CD4-positive, CD25-positive, alpha-beta regulatory T cell (primary cell): ENCODE measurements at places on chromosomes 13 and 19. TPM values are rescaled to one million over a fixed set of nuclear protein-coding genes. Genes with fewer than 3 reads are reported as not detected.

Gene ZNF85
- 10.4 TPM for polyA plus RNA-seq

Gene GPI
- polyA plus RNA-seq = 143 TPM

Gene IZUMO1
- polyA plus RNA-seq = not detected

Gene RGCC
- 116 TPM for polyA plus RNA-seq

Gene RANBP3
- 9.0 TPM for polyA plus RNA-seq

Gene RFPL4A
- not detected for polyA plus RNA-seq

Gene CD209
- not detected for polyA plus RNA-seq

Gene CIC
- 0.41 TPM for polyA plus RNA-seq

Gene RNF17
- polyA plus RNA-seq = 0.14 TPM

Gene SPIB
- not detected for polyA plus RNA-seq

Gene MBD3L2
- not detected for polyA plus RNA-seq

Gene DACH1
- polyA plus RNA-seq = not detected

Gene PLIN4
- 0.05 TPM for polyA plus RNA-seq

Gene U2AF1L4
- 48.4 TPM for polyA plus RNA-seq

Gene CPT1C
- polyA plus RNA-seq = 0.41 TPM

Gene PRR36
- polyA plus RNA-seq = 0.22 TPM

Gene C19orf33
- not detected for polyA plus RNA-seq

Gene THSD1
- 0.12 TPM for polyA plus RNA-seq

Gene MLLT1
- 0.45 TPM for polyA plus RNA-seq

Gene CRX
- not detected for polyA plus RNA-seq

Gene DLL3
- not detected for polyA plus RNA-seq

Gene CGB1
- polyA plus RNA-seq = not detected

Gene HDGFL2
- polyA plus RNA-seq = 12.2 TPM

Gene METTL21C
- polyA plus RNA-seq = not detected
